Dorsolateral prefrontal cortex (tissue), 122 donors: ENCODE measurements at places on chromosomes 16 and 17. TPM values are rescaled to one million over a fixed set of nuclear protein-coding genes. Genes with fewer than 3 reads are reported as not detected.

DNA sequence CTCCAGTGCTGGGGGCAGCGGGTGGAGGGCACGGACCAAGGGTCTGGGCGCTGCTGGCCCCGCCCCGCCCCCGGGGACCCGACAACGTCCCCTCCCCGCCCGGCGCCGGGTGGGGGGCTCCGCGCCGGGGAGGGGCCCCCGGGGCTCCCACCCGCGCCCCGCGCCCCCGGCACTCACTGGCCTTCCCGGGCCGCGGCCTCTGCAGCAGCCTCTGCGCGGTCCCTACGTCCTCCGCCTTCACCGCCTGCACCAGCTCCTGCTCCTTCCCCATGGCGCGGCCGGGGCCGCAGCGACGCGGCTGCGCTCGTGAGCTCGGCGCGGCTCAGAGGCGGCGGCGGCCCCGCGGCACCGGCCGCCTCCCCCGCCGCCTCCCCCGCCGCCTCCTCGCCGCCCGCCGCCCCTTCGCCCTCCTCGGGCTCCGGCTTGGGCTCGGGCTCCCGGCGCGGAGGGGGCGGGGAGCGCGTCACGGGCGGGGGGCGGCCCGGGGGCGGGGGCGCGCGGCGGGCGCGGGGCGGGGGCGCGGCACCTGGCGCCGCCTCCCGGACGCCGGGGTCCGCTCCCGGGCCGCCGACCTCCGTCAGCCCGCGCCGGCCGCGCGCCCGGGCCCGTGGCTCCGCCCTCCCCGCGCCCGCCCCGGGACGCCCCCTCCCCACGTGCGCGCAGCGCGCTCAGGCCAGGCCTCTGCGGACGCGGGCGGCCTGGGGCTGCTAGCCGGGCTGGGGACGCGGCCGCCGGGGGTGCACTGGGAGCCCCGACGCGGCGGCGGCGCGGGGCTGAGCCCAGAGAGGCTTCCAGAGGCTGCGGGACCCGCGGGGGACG lies at the start of gene CASKIN1:
Gene CASKIN1 (minus strand): TSS at position 444 of the 819 bp plus-strand sequence. CDS start 173 bp downstream, at position 271.
- DNase-seq: no peak

TP53TG3 gene
- total RNA-seq: not detected

DNA sequence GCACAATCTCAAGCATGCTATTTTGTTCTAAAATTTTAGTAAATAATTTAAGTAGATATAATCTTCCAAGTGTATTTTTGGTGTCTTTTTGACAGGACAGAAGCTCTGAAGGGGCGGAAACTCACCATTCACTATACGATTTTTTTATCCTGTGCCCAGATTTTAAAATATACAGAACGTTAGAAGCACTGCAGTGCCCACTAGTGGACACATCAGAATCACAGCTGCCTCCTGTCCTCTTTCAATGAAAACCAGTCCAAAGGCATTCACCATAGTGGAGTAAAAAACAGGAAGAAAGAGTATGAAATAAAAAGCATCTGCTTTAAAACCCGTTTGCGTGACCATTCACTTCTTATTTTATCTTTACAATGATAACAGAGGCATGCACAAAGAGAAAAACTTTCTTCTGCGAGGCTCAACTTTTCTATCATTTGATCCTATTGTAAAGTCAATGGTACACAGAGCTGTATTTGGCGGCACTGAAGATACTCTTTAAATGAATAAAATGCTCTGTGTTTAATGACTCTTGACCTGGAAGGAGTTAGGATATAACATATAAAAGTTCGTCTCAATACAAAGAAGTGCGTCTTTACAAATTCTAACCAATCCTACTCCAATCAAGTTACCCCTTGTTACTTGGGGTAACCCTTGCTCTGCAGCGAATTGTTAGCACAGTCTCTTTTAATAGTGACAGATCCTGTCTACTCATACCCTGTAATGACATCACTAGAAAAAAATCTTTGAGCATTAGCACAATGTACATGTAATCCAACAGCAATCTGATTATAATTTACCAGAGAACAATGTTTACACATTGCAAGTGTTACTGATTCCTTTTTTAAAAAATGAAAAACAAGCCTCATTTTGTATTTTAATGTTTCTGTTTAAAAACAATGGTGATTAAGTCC lies 339.8 kb upstream of the PSMD7 start:
- peak; percentile 8 for DNase-seq

GRCh38 chr16:8295513-8296237 lies 294.6 kb downstream of the TMEM114 start:
- no peak for DNase-seq

- DNase-seq: peak; percentile 10
Measured at GRCh38 chr16:4968879-4969483, 10.9 kb downstream of the SEC14L5 start.

- DNase-seq: no peak
Measured at GRCh38 chr16:2282866-2283555, 15.1 kb upstream of the RNPS1 start.

GRCh38 chr16:23222929-23223328 lies 40.4 kb downstream of the SCNN1G start:
- DNase-seq: no peak

TEX14 gene
- total RNA-seq: 1.9 TPM

GRCh38 chr17:50034498-50035364 lies 21.2 kb upstream of the ITGA3 start:
- DNase-seq: no peak

DNA sequence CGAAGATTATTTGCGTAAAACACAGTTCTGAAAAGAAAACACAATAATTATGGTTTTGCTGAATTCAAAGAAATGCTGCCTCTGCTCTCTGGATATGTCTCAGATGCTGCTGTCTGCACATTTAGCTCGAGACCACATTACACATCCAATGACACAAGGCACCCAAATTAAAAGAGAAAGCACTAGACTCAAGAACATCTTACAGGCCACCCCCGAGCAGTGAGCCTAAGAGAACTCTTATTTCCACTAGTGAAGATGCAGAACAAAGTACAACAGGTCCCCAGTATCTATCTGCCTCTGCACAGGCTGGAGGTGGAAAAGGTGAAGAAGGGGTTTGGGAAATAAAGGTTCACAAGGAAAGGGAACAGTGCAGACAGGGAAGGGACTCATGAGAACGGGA lies 33.5 kb downstream of the GRB2 start:
- DNase-seq: no peak

DNA sequence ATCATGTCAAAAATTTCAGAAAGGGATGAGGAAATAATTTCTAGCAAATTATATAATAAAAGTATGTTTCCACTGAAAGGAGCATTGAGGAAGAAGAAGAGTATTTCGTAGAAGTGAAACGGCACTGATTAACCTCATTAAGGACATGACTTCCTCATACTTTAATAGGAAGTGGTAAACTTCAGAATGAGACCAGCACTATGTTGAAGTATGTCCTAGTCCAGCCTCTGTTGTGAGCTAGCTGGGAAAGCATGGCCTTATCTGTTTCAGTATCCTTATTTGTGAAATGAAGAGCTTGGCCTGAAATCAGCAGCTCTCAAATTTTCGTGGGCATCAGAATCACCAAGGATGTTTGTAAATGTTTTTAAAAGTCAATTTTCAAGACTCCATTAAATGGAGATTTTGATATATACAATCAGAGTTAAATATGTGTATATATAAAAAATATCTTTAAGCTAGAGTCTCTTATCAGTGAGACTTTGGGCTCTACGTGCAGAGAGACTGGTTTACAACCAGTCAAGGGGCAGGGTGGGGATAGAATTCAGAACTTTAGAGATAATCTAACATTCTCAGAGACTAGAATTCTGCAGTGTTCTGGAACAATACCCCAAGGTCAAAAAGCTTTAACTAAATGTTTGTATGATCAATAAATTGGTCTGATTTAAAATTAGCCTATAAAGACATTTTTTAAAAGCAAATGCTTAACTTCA lies 365.4 kb downstream of the CDH13 start:
- no peak for DNase-seq

TMEM238L gene
- not detected for total RNA-seq

GRCh38 chr17:71398025-71398424 lies 722.8 kb upstream of the SOX9 start:
- DNase-seq: no peak

DNA sequence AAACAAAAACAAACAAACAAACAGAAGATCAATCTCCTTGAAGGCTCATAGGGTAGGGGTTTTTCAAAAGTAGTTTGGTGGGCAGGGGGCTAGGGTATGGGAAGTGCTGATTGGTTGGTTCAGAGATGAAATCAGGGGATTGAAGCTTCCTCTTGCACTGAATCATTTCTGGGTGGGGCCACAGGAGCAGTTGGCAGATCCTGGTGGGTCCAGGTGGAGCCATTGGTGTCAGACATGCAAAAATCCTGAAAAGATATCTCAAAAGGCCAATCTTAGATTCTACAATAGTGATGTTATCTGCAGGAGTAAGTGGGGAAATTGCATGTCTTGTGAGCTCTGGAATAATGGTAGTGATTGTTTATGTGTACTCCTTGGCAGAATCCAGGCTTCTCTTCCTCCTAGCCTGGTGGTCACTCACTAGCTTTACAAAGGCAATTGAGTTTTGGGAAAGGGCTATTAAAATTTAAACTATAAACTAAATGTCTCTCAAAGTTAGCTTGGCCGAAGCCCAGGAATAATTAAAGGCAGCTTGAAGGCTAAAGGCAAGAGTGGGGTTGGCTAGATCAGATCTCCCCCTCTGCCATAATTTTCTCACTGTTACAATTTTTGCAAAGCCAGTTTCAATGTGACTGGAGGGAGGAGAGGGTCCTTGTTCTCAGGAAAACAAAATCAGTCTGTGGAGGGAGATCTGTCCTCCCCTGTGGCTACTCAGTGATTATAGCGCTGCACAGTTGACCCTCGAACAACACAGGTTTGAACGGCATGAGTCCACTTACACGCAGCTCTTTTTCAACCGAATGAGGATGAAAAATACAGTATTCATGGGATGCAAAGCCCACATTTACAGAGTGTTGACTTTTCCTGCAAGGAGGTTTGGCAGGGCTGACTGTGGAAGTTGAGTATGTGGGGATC lies 45.2 kb downstream of the RNF112 start:
- DNase-seq: no peak

GRCh38 chr17:28996554-28997096 lies 9.2 kb downstream of the SEZ6 start:
- DNase-seq: no peak

PLA2G10 gene
- total RNA-seq: not detected

DNA sequence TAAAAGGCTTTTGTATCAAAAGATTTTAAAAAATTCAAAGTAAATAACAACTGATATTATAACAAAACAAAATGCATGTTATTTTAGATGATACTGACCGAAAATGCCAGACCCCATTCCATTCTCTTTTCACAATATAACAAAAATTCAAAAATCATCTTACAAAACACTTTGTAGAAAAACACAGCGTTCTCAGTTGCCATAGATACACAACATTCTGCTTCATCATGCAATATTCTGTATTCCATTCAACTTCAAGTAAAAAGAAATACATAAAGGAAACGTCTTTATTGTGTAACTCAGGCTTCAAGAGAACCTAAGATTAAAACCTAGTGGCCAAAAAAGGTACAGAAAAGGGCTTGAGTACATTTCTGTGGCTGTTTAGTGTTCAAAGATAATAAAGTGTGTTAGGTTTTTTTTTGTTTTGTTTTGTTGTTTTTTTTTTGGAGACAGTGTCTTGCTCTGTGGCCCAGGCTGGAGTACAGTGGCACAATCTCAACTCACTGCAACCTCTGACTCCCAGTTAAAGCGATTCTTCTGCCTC lies 250.5 kb downstream of the CEP112 start:
- no peak for DNase-seq

DNA sequence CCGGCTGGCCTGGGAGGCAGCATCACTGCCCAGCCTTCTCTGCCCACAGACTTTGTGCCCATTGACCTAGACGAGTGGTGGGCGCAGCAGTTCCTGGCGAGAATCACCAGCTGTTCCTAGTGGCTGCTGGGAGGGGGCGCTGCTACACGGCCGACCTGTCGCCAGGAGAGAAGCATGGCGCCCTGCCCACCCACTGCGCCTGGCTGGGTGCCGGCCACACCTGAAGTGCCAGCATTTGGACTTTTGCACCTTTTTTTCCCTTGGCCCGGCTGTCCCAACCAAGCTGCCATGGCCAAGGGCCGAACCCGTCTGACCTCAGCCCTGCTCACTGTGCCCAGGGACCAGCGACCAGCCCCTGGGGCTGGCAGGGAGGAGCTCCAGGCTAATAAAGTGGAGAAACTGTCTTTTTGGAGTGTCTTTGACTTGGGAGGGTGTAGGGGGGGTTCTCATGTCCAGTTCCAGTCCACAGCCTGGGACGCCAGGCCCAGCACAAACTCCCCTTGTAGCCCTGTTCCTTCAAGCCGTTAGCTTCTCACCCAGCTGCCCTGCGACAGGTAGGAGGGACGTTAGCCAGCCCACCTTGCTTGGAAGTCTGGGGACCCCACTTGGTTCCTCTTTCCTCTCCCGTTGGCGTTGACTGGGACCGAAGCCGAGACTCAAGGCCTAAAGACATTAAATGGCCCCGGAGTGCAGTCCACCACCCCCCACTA lies 939 bp upstream of the WDR90 start:
- DNase-seq: no peak

DNA sequence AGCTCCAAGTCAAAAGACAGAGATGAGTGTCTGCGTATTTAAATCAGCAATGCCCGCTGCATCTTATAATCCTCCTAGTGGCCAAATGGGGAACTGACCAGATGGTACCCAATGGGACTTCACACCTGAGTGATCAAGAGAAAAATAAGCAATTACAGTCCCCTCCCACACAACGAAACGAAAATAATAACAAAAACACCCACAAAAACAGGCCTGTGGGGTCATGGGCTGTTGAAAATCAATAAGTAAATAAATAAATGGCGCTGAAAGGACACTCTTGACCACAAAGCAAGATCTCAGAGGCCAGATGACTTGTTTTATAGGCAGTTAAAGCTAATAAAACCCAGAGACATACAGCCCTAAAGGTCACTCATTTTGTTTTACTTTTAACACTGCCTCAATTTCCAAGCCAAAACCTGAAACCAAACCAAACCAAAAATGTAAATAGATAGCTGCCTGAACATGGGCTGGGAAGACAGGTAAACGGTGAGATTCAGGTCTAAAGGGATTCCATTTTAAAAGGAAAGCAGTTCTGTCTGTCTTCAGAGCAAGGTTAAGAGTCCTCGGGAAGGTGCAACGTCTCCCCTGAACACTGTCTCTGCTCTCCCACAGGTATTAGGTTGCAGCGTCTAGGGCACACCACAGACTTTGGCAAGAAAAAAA lies 1.3 kb downstream of the ZNF821 start:
- peak; percentile 84 for DNase-seq

GRCh38 chr17:56596691-56597494 lies 3.4 kb downstream of the NOG start:
- no peak for DNase-seq

SLC16A5 gene
- total RNA-seq: 2.1 TPM

- DNase-seq: no peak
Measured at GRCh38 chr17:39073916-39074315, 77.5 kb downstream of the PLXDC1 start.

MMD gene
- 67.9 TPM for total RNA-seq

CRHR1 gene
- total RNA-seq: 19.5 TPM

DNA sequence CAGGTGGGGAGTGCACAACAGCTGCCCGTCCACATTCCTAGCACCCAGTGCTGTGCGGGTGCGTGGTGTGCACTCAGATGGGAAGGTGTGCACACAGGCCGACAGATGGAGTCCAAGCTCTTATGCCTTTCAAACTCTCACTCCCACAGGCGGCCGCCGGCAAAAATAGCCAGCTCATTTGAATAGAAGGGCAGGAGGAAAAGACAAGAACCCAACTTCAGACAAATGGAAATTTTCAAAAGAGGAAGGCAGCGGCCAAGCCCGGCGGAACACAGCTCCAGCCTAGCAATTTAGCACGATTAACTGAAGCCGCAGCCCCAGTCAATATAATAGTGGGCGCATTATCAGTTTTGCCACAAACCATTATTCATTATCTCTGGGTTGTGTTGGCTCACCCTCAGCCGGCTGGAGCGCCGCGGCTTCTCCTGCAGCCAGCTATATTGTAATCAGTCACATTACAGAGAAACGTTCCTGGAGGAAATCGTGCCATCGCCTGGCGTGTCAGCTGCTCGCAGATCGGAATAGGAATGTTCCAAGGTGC lies 103.9 kb upstream of the SEC14L1 start:
- peak; percentile 41 for DNase-seq
